Stimulated activated naive CD4-positive, alpha-beta T cell treated with Interleukin-2 at 50 U/mL for 16 hours (primary cell): ENCODE measurements at places on chromosomes 7 and 10.

DNA sequence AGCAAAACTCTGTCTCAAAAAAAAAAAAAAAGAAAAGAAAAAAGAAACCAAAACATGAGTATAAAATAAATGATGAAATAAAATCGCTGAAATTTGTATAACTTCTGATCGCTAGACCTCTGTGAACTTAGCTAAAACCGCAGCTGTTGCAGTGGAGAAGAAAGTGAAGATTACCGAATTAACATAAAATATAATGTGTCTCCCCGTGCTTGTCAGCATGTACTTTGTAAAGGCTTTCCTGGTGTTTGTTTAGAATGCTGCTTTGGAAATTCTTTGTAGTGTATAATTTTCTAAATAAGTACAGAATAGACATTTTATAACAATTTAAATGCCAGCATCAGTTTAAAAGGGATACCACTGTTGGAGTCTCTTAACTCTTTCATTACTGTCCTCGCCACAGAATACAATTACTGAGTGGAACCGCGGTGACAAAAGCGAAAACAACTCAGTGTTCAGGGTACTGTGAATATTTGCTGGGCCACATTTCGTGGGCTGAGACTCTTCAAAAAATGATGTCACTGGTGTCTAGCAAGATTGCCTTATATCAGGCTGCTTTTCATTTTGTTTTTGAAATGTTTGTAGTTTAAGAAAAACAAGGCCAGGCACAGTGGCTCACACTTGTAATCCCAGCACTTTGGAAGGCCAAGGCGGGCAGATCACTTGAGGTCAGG is 167.7 kb downstream of the NSUN6 start:
- DNase-seq, result no peak

GRCh38 chr7:7917593-7917992 is 51.0 kb upstream of the GLCCI1 start:
- DNase-seq, result no peak

GRCh38 chr10:21314111-21314626 is 211.3 kb downstream of the SKIDA1 start:
- DNase-seq, result no peak

DNA sequence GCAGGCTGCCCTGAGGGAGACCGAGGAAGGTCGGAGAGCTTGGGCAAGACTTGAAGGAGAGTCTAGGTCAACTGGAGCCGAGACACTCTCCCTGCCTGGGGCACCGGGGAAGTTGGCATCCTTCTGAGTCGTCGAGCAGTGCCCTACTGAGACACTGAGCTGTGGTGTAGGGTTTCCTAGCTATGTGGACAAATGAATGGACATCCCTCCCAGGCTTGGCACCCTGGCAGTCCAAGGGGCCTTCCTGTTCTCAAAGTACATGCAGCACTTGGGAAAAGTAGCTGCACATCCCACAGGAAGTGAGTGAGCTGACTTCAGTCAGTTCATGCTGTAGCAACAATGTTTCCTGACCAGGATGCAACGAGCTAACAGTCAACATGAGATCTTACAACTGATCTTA is 57.2 kb upstream of the INPP5A start:
- no peak for DNase-seq

DNA sequence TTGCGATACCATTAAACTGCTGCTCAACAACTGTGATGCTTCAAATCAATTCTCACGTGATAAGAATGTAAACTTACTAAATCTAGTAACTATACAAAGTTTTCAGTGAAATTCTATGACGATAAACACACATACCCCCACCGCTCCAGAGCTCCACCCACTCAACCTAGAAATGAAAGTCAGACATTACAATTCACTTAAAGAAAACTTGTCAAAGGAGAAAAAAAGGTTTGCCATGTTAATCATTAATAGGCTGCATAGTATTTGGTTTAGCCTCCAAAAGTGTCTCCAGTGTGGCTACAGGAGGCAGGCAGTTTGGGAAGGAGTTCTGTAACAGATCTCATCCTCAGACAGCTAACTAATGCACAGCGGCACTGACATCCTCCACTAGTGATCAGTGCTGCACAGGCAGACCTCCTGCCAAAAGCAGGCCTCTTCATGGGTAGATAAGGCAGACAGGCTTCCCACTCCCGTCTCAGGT is 3.1 kb downstream of the HERPUD2 start:
- DNase-seq, result peak; percentile 40

DNA sequence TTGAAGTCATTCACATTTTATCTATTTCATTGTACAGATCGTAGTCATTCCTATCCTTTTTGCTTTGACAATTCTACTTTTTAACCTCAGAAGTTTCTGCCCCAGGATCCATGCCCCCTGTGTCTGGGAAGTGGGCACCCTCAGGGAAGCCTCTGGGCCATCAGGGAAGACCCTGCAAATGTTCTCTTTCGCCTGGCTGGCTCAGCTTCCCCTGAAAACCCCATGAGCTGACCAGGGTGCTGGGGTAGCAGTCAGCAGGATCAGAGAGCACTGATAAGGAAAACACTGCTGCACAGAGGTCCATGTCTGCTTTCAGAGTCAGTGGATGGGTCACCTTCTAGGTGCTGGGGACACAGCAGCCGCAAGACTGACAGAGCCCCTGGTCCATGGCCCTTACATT is 23.8 kb downstream of the CUZD1 start:
- no peak for DNase-seq

- DNase-seq, result no peak
Observed at GRCh38 chr10:52029628-52030027, 284.5 kb upstream of the DKK1 start.

DNA sequence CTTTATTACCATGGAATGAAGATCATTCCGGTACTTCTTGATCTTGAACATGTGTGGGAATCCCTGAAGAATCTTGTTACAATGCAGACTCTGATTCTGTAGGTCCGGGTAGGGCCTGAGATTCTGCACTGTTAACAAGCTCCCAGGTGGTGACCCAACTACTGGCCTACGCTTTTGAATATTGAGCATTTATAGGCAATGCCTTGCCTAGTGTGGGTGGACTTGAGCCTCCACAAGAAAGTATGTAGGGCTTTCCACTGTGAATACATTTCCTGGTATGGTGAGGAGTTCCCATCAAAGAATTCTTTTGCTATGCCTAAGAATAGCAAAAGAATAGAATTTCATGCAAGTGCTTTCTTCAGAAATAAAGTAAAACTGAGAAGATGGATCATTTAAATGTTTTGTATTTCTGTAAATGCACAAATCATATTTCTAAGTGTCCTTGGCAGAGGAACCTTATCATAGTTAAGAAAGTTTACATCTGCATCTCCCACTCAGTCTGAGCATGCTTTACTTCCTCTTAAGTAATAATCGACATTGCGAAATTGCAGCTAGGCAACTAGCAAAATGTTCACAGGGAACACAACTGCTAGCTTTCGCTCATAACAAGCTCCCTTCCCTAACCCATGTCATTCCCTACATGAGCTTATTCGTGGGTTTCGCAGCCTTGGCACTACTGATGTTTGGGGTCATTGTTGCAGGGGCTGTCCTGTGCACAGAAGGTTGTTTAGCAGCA is 71.4 kb downstream of the AHR start:
- DNase-seq, result no peak

- DNase-seq, result no peak
Observed at GRCh38 chr10:29030900-29031299, 258.0 kb upstream of the LYZL1 start.

DNA sequence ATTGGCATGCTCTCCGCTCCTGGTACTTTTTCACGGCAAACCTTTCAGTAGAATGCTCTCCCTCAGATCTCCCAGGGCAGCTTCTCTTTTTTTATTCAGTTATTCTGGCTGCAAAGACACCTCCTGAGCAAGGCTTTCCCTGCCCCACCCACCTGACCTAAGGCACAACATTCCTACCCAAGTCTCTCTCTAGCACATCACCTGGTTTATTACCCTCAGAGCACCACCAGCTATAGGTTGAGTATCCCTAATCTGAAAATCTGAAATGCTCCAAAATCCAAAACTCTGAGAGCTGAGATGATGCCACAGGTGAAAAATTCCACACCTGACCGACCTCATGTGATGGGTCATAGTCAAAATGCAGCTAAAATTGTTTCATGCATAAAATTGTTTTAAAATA is 99.6 kb downstream of the GLI3 start:
- DNase-seq, result no peak

DNA sequence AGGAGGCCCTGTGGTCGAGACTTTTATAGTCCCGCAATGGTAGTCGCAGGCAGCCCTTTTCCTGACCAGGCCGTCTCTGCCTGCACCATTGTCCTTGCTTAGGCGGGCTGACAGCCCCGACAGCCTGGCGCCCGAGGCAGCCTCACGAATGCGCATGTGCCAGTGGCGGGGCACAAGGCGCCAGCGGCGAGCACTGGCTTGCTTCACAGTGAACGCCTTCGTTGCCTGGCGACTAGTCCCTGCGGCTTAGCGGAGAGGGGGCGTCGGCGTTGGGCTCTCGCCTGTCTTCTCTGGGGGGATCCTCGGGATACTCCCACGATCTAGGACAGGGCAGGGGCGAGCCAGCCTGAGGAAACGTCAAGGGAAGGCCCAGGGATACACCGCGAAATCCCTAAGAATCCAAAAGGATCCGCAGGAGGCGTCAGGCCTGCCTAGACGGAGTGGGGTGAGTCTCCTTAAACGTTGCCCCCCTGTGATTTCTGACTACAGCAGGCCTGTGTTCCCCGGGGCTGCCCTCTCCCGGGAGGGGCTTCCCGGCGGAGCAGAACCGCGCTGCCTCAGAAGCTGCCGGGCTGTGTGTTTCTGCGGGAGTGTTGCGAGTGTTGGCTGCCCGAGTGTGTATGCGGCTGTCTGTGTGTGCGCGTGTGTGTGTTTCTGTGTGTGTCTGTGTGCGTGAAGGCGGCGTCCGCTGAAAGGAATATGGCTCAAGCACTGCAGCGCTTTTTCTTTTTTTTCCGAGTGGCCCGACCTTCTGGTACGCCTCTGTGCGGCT is 20.5 kb upstream of the ZNF273 start:
- no peak for DNase-seq

GRCh38 chr7:91285696-91286355 is 21.6 kb downstream of the FZD1 start:
- DNase-seq, result no peak

DNA sequence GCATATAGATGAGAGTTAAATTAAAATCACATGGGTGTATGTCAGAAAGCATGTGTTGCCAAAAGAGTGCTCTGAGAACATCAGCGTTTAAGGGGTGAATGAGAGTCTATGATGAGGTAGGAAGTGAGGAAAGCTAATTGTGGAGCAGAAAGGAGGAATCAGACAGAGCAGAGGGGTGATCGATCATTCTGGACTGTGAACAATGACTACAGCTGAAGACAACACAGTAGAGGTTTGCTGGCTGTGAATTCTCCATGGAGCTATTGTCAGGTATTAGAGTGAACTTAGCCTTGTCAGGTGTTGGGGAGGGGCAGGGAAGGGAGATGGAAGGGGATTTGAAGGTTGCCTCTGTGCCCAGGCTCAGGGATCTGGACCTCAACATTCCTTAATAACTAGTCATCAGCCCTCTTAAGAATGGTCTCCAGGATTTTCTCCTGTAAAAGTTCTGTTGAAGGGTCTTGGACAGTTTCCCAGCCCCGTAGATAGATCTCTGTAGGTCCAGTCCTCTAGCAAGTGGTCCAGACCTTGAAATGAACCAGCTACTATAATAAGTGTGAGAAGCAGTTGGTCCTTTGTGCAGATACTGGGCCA is 57.1 kb downstream of the KIF5B start:
- no peak for DNase-seq

GRCh38 chr7:122887848-122888247 is 1.6 kb upstream of the CADPS2 start:
- DNase-seq, result no peak

DNA sequence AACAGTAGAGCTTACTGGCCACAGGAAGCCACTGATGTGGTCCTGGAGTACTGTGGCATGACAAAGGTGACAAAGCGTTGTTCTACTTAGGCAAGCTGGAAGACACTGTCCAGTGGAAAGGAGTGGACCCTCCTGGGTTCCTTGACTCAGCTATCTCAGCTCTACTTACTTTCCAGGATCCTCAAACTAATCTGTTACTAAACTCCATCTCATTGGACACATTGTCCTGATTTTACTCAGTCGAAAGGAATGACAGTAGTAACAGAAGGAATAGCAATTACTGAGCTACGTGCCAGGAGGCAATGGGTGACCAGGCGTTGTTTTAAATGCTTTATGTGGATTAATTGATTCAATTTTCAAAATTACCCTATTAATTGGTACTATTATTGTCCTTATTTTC is 41.6 kb downstream of the ABLIM1 start:
- no peak for DNase-seq
